ENCODE measurements at places on chromosomes 3 and 15. TPM values are rescaled to one million over a fixed set of nuclear protein-coding genes. Genes with fewer than 3 reads are reported as not detected.

GRCh38 chr3:66418475-66418931 is 82.3 kb downstream of the LRIG1 start:
- no peak for DNase-seq

- DNase-seq = no peak
These were observed 67.6 kb upstream of the CMC1 start for GRCh38 chr3:28173836-28174235.

GRCh38 chr3:194443901-194444300 is 42.9 kb downstream of the ATP13A3 start:
- DNase-seq = no peak

CLCN2 gene
- 10.8 TPM for total RNA-seq

SLC2A2 gene
- total RNA-seq = 1.9 TPM

- DNase-seq = no peak
These were observed 1094.9 kb upstream of the EPHA6 start for GRCh38 chr3:95719481-95719880.

- DNase-seq = no peak
These were observed 2.1 kb downstream of the MAGI1 start for GRCh38 chr3:66036586-66037148.
